Stimulated activated CD4-positive, alpha-beta T cell treated with anti-CD3 and anti-CD28 coated beads, Interleukin-4, amount 100 ng/mL, for 4 hours (primary cell): ENCODE measurements at places on chromosomes 3 and 15.

DNA sequence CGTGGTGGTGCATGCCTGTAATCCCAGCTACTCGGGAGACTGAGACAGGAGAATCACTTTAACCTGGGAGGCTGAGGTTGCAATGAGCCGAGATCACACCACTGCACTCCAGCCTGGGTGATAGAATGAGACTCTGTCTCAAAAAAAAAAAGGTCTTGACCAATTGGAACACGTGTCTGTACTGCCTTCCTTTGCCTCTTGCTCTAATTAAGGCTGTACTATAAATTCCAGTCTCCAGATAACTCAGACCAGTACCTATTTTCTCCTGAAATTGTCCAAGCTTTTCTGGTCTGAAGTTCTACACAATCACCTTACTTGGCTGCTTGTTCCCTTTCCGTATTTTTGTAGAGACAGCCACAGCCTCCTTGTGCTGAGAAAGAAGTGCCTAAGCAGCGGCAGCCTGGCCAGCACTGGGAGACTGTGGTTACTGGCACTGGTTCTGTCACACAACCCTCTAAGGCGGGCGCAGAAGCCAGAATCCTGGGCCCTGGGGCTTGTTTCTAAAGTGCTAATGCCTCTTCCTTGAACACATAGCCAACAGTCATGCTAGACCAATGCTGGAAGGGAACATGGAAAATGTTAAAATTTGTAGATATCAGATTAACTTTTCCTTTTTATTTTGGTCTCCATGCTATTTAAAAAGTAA is 6.2 kb upstream of the CEP70 start:
- no peak for DNase-seq

DNA sequence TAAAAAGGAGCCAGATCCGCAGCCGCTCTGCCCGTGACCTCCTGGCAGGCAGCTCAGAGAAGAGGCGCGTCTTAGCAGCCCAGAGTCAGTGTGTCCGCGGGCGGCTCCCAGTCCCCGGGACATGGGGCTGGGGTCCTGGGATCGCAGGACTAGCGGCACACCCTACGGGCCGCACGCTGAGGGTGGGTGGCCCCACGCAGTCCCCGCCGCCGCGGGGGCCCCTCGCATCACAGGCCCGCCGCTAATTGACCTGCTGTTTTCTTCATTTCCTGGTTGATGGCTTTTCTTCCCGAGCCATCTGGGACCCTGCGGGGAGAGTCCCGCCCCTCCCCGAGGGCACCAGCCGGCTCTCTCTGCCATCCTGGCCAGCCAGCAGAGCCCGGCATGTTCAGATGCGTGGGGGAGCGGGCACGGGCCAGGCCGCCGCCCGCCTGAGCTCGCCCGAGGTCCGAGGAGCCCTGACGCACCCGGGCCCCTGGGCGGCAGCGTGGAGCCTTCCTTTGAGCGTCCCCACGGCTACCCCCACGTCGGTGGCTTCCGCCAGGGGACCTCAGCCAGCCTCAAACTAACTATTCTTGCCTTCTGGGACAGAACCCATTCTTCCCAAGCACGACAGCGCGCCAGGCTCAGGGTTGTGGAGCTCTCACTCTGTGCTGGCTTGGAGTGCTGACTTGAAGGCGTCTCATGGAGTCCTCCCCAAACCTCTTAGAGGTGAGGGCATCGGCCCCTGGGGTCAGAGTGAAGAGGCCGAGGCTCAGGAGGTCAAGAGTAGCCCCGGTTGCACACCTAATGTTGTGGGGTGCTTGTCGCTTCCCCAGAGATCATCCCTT is 34.6 kb upstream of the CACNA2D3 start:
- no peak for DNase-seq

GRCh38 chr3:52973806-52974205 is 72.1 kb downstream of the SFMBT1 start:
- DNase-seq: no peak

GRCh38 chr3:101189796-101190195 is 130.6 kb downstream of the IMPG2 start:
- no peak for DNase-seq

DNA sequence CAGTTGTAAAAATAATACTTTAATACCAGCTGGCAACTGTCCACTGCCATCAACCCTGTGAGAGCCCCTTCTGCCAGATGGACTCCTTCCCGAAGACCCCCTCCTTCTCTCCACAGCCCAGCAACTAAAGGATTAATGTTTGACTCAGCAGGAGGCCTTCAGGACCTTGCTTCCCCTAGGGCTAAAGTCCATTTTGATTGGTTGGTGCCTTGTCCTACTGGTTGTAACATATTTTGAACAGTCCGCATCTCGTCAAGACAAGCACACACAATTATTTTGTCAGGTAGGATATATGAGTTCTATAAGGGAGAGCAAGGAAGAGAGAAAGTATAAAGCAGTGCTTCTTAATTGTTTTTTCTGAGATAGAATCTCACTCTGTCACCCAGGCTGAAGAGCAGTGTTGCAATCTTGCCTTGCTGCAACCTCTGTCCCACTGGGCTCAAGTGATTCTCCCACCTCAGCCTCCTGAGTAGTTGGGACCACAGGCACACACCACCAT is 18.6 kb downstream of the ACOX2 start:
- no peak for DNase-seq

DNA sequence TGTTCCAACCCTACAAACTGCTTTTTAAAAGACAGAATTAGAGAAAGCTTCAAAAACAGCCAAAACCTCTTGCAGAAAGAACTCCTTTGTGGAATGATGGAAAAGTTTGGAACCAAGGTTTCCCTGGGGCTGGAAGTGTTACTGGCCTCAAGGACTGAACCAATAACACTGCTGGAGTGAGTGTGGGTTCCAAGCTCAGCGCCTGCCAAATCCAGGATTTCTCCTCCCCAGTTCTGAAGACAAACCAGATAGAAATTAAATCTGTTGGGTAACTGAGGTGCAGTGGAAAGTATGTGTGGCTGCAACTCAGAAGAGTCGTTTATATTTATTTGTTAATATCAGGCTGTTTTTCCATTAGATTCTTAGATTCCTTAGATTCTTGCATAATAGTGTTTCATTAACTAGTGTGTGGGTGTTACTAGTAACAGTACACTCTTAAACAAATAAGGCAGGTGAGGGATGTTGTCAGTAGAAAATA is 66.5 kb upstream of the FNDC3B start:
- no peak for DNase-seq
